Naive thymus-derived CD8-positive, alpha-beta T cell (primary cell): ENCODE measurements at places on chromosomes 12 and 14. TPM values are rescaled to one million over a fixed set of nuclear protein-coding genes. Genes with fewer than 3 reads are reported as not detected.
A peak's percentile ranks its signal among the peaks of the same experiment; 100 is the strongest.

KRT81 gene
- not detected for total RNA-seq

MIPOL1 gene
- total RNA-seq, result not detected

SMIM41 gene
- total RNA-seq, result not detected

DNA sequence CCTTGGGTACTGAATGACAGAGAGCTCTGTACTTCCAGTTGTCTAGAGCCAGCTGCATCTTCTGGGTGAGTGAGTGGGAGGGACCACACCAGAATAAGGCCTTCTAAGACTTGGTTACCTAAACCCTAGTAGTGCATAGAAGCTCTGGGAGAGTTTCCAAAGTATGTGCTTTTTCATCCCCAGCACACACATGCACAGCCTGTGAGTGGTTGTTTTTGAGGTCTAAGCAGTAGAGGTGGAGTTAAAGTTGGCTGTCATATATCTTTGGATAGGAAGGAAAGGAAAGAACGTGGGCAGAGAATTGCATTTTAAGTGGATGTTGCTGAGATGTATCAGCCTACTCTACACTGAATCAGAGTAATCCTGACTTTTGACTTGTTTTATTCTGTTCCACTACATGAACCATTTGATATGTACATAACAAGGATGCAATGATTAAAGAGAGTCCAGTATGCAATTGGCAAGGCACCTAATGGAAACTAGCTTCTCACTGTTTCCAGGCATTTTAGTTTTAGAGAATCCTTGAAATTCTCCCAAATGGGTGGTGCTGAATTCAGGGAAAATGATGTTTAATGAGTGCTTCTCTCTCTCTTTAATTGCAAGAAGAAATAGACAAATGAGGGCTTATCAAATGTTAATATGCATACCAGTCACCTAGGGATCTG, 51.8 kb upstream of the PRICKLE1 start:
- no peak for DNase-seq

- DNase-seq, result no peak
These were observed 86.4 kb downstream of the STAB2 start for GRCh38 chr12:103673487-103673886.

PPP1R3E gene
- 119 TPM for total RNA-seq

- DNase-seq, result no peak
These were observed 266.7 kb downstream of the TMTC2 start for GRCh38 chr12:82953397-82953796.

GRCh38 chr14:20419419-20419818, 6.1 kb upstream of the TEP1 start:
- DNase-seq, result no peak

GPRC5A gene
- total RNA-seq, result not detected

PZP gene
- total RNA-seq, result not detected

EPYC gene
- not detected for total RNA-seq

DNA sequence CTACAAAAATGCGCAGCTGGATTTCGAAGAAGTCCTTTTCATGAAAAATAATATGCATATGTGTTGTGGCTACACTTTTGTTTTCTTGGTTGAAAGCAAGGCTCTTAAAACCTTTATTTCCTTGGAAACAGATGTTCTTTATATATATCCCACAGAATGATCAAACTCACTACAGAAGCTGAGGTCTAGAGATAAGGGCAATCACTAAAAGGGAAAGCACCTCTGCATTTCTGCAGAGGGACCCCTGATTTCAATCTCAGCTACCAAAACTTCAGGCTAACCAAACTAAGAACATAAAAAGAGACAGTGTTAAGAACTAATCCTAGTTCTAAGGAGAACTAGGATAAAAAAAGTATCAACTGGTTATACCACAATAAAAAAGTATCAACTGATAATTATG, 65.4 kb upstream of the CDKL1 start:
- DNase-seq, result no peak

DNA sequence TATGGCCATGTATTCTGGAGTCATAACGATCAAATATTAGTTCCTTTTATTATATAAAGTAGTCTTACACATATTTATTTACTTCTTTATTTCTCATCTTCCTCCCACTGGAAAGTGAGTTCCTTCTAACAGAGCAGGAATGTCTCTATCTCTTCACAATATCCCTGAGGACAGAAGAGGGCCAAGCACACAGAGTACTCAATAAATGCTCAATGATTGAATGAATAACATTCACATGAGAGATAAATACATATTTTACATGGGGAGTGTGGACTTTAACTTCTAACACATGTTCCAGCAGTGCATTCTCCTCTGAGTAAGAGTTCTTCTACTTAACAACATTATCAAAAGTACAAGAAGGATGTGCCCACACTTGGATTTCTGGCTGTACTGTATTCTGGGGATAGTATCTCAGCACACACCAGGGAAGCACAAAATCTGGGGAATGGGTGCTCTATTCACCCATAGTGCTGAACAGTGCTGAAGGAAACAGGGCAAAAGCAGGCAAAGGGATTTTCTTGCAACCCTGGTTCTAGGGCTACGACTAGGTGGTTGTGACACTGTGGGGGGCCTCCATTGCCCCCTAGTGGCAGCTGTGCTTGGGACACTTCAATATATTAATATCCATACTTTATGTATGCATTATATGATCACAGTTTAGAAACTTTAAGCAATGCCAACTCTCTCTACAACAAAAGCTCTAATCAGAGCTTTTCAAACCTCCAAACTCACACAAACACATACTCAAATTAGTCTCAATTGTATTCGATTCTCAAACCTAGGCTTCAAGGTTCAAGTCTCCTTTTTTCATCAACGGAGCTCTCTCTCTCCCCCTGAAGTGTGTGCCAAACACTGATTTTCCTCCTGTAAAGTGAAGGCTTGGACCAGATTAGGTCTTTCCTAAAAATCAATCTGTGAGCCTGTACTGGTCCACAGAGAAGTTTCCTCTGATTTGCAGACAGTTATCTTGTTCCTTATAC, 115.5 kb downstream of the SLC2A13 start:
- DNase-seq, result peak; percentile 45

CLBA1 gene
- total RNA-seq, result 2.4 TPM

- no peak for DNase-seq
These were observed 7.7 kb downstream of the CSRP2 start for GRCh38 chr12:76871082-76871481.

- no peak for DNase-seq
These were observed 8.8 kb downstream of the SERPINA10 start for GRCh38 chr14:94284221-94284620.

- no peak for DNase-seq
These were observed 451.8 kb downstream of the VRK1 start for GRCh38 chr14:97248973-97249372.

GRCh38 chr14:77088219-77088618, 9.8 kb upstream of the CIPC start:
- no peak for DNase-seq

DNA sequence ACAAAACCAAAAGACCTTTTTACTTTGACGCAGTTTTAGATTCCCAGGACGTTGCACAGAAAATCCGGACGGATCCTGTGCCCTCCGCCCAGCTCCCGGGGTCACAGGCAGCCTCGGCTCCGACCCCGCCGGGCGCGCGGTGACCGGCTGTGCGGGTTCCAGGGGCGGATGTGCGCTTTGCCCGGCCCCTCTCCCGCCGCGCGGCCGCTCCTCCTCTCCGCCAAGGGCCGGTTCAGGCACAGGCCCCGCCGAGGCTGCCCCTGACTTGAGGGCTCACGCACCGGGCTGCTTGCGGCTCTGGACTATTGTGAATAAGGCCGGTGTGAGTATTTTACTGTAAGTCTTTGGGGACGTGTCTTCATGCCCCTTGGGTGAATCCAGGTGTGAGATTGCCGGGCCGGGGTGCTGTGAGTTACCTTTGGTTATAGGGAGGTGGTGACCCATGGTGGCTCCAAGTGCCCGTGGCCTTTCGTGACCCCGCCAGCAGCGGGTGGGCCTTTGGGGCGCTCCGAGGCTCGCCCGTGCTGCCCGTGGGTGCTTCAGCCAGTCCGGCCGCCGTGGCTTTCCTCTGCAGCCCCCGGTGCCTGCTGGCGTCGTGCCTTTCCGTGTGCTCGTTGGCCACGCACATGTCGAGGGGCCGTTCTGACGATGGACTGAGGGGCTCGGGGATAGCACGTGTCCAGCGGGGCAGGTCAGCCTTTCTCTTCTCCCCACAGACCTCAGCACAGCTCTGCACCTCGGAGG, 45.9 kb downstream of the NOC4L start:
- DNase-seq, result no peak

GRCh38 chr12:52672321-52672933, 7.8 kb downstream of the KRT1 start:
- DNase-seq, result no peak

DNA sequence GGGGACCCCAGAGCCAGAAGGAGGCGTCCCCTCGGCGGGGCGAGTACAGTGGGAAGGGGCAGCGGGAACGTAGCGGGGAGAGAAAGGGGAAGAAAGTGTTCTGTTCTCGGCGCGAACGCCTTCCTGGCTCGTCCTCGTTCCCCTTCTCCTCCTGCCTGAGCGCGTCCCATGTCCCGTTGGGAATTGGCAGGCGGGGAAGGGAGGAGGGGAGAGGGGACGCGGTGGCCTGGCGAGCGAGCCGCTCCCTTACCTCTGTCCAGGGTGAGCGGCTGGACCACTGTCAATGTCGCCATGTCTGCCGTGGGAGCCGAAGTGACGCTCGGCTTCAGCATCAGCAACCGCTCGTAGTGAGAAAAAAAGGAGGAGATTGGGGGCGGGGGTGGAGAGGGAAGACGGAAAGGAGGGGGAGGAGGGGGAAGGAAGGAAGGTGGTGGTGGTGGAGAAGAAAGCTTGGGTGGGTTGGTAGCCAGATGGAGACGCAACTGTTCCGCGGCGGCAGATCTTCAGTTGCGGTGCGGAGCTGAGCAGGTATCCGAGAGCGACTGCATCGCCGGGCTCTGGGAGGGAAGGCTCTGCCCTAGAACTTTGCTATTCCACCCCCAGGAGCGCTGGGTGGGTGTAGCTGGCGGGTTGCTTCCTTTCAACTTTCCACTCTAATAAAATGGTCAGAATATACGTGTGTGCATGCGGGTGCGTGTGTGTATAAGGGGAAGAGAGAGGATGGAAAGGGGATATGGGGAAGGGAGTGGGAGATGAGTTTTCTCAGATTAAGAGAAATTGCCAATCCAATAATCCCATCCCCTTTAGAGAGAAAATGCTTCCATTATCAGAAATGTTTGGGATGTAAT, at the start of gene LIN7A:
Gene LIN7A, minus strand, starts transcription at position 544 of the 848 bp plus-strand sequence. Its CDS starts 212 bp downstream, at position 332.
- DNase-seq, result no peak

ARHGEF40 gene
- 0.36 TPM for total RNA-seq

DNA sequence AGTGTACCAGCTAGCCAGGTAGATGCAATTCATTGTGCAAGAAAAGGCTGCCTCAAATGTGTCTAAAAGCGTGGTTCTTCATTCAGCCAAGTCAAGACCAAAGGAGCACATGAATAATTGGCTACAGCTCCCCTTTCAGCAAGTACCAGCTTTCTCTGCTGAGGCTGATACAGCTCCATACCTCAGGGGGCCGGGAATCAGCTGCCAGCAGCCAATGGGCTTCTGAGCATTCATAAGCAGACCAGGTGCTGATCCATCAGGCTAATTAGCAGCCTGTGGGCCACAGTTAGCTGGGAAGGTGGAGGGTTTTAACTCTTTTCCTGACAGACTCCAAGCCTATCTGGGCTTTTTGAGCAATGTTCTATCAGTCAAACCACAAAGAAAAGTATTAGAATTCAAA, 264.7 kb downstream of the APAF1 start:
- DNase-seq, result no peak

FLVCR2 gene
- 3.8 TPM for total RNA-seq

- DNase-seq, result no peak
These were observed 32.0 kb upstream of the CIPC start for GRCh38 chr14:77065851-77066577.

ACSM4 gene
- not detected for total RNA-seq

DNA sequence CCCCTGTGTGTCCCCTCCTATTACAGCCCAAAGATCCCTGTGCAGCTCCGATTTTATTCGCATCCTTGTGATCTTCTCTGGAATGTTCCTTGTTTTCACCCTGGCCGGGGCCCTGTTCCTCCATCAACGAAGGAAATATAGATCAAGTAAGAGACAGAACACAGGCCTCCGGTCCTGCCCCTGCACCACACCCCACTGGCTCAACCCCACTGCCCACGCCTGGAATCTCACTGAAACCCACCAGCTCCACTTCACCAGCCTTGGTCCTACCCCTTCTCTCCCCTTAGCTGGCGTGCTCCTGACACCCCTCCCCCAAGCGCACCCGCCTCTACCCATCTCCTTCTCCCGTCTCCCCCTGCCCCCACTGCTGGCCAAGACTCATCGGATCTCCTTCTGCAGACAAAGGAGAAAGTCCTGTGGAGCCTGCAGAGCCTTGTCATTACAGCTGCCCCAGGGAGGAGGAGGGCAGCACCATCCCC, 934 bp upstream of the TAPBPL start:
- DNase-seq, result no peak

DNA sequence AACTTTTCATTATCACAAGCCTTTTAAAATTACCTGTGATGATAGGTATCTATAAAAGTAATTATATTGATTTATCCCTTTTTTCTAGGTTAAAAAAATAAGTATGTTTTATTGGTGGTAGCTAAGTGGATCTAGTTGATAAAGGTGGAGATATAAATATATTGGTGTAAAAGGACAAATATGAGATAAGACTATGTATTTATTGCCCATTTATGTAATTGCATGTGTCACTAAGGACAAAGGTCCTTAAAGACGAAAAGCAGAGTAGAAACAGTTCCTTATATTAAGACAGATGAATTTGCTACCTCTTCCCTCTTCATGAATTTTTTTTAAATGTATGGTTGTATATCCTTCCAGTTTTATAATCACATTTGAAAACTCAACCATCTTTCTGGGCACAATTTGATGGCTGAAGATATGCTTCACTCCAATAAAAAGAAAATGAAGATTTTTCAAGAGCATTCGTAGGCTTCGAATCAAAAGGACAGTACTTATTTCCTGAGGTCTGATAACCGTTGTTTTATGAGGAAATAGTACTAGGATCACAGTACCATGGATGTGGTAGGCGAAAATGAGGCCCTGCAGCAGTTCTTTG, at the start of gene MYRFL:
Gene MYRFL, plus strand, starts transcription at position 262 of the 595 bp plus-strand sequence. Its CDS starts 291 bp downstream, at position 553.
- no peak for DNase-seq

NCKAP5L gene
- 13.0 TPM for total RNA-seq

DNA sequence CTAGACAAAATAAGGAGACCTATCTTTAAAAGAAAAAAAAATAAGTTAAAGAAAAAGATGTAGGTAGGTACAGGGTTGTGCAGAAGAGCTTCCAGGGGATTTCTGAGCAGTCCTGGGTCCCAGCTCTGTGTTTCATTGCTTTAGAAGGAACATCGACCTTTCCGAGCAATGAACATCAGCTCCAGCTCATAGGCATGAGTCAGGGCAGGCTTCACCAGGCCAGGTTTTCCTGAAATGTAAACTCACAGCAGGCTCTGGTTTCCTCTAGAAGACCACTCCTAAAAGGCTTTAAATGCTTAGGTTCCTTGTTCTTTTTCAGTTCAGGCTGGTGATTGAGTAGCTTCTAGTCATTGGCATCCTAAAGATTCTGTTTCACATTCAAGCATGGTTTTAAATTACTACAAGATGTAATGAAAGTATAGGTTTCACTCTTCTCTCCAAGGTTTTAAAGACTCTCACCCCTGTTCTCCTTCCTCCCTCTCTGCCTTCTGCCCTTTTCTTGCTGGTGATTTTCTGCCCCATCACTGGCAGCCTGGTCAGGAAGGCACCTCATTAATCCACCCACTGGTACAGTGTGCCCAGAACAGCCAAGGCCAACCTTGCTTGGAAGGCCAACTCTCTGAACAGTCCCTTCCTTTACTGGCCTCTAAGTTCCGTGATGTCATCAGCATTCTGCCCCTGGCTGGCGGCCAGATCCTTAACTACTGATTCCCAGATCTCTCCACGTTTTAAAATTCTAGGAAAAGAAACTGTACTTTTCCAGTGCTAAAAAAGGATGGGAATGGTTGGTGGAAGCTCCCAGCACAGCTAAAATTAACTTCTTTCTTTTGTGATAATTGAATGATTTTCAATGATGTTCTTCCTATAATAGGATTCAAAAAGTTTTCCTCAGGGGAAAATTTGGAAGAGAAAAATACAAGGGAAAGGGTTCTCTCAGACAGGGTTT, 109.4 kb upstream of the HIF1A start:
- DNase-seq, result no peak

SENP1 gene
- 37.0 TPM for total RNA-seq

SRRM4 gene
- not detected for total RNA-seq
